ENCODE measurements at places on chromosomes 6 and 20. TPM values are rescaled to one million over a fixed set of nuclear protein-coding genes. Genes with fewer than 3 reads are reported as not detected.

DNA sequence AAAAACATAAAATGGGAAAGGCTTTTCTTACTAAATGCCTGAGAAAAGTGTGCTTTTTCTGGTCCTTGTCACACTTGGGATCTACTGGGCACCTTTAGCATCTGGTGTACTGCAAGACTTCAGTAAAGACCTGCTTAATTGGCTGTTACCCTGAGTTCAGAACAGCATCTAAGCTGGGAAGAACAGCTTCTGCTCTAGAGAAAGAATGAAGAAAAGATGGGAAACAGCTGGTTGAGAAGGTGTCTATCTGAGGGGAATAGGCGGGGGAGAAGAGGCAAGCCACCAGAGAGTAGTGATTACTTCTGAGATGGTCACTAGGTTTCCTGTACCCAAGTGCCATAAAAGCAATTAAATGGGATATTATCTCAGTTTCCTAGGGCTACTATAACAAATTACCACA is 128.2 kb upstream of the SPACA1 start:
- DNase-seq, result no peak

DNA sequence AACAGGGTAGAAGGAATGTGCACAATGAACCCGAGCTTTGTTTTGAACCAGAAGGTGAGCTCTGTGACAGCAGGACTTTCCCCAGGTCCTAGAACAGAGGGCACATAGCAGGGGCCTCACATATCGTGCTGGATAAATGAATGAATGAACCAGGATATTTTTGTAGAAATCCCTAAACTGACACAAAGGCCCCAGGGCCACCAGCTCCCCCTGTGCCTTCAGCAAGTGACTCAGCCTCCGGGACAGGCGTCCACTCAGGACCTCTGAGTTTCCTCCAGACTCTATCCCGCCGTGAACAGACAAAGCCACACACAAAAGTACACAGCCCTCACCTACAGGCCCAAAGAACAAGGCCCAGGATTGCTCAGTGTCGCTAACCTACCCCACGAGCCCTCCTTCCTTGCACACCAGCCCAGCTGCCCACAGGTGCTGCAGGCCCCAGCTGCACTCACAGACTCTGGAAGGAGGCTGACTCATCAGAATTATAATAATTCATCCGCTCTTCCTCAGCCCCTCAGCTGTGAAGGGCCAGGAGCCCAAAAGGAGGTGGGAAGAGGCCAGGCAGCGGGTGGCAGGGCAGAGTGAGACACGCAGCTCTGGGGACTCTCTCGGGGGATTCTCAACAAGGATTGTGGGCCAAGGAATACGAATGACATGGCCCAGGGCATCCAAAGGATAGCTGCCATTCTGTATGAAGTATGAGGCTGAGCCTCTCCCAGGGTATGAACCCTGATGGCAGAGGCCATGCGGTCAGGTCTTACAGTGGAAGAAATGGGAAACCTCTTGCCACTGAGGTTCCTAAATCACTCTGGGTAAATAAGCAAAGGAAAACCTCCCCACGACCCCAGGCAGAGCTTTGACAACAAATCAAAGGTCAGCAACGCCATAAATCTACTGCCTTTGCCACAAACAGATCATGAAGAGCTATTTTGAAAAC is 40.9 kb downstream of the SUMO4 start:
- no peak for DNase-seq

GRCh38 chr20:9319687-9320384 is 194.6 kb upstream of the LAMP5 start:
- DNase-seq, result no peak

DNA sequence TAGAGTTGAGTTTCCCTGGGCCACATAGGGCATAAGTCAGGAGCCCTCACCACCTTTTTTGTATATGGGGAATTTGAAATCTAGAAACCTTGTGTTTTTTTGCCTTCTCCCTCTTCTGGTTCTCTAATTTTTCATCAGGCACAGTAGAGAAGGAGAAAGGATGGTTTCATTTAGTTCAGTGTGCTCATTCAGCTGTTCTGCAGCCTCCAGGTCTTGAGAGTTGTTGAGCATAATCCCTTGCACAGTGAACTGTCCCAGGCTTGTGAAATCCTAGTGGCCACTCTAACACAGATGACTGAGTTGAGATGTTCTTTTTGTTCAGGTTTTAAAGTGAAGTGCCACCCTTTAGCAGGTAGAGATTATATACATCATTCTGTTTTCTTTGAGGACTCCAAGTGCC is 183.5 kb downstream of the CDKAL1 start:
- no peak for DNase-seq

- DNase-seq, result no peak
Measured at GRCh38 chr6:143679041-143679440, 1.3 kb downstream of the PHACTR2 start.

GRCh38 chr20:41287327-41287726 is 30.2 kb downstream of the ZHX3 start:
- DNase-seq, result no peak

GRCh38 chr20:41148942-41149341 is 11.6 kb downstream of the PLCG1 start:
- DNase-seq, result no peak

- no peak for DNase-seq
Measured at GRCh38 chr20:33145521-33145920, 22.4 kb upstream of the BPIFA2 start.

DNA sequence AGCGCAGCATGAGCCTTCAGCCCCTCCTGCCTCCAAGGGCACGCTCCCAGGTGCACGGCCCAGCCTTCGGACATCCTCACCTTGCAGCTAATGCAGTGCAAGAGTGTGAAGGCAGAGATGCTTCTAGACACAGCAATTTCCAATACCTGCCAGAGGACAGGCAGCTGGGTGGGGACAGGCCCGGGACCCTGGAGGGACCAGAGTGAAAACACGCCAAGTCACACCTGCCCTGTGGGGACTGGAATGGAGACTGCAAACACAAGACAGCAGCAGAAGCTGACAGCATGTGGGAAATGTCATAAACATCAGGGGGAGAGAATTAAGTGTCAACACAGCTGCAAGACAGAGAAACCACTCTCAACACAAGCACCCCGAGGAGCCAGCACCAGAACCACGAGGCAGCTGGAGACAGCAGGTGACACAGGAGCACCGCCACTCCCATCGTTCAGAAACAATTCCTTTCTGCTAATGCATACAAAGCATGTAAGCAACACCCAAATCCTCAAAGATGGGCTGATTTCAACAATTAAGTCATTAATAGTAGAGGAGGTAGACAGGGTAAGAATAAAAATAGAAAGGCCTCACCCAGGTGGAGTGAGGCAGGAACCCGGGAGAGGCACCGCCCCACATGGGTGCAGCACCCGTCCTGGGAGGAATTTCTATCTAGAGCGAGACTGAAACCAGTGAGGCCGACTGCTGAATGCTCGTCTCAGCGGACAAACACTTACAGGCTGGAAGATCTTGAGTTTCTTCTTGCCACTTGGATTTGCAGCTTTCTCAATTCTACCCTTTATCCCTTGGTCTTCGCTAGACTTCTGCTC is 17.1 kb downstream of the DIDO1 start:
- no peak for DNase-seq

DNA sequence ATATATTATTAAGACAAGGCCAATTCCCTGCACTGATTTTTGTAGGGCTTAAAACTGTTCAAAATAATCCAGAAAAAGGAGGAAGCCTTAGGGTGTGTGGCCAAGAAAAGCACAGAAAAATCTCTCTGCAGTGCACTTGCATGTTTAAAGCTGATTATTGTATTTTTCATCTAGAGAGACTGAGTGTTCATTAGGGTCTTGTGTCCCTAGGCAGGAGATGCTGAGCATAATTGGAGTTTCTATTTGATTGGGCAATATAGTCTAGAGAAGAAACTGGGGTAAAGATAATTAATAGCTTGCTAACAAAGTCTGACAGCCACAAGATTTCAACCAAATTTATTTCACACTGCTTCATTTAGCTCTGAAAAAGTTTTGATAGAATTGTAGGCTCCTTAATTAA is 2.4 kb downstream of the FLRT3 start:
- DNase-seq, result no peak

SNPH gene
- 4.2 TPM for polyA plus RNA-seq

HECA gene
- 19.1 TPM for polyA plus RNA-seq

Measured in testis (tissue), 5 donors.